Inflammatory macrophage (primary cell): ENCODE measurements at places on chromosomes 2 and 18.

DNA sequence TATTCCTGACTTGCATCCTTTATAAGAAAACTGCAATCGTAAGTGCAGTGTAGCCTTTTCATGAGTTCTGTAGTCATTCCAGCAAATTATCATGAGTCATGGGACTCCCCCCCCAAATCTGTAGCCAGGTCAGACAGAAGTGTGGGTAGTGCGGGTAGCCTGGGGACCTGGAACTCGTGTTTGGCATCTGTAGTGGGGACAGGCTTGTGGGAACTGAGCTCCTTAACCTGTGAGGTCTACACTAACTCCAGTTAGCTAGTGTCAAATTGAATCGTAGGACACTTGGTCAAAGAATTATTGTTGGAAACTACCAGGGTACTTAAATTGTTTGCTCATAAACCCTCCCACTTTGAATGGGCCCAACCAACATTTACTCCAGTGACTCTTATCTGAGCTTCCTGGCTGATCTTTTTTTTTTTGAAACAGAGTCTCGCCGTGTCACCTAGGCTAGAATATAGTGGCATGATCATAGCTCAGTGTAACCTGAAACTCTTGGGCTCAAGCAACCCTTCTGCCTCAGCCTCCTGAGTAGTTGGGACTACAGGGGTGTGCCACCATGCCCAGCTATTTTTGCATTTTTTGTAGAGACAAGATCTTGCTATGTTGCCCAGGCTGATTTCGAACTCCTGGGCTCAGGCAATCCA lies 12.4 kb downstream of the PFN4 start:
- no peak for DNase-seq

DNA sequence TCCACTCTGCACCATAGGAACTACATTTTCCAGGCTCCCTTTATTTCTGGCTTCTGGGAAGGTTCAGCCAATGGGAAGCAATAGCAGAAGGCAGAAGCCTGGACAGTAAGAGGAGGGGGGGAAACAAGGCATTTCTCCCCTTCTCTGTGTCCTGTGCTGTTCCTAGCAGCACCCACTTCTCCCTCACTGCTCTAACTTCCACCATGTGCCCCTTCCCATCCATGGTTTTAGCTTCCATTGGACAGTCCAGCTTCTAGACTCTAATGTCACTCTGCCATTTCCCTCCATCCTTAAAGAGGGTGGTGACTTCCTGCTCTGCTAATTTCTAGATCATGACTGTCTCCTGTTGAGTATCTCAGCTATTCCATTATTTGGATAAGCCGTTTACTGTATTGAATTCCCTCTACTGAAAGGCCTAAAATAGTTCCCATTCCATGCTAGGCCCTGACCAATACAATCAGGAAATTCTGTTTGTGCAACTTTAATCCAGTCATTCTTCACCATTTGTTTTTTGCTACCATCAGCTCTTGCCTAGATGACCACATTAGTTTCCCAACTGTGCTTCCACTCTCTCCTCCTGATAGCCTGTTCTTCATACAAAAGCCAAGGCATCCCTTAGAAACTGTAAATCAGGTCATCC lies 20.8 kb upstream of the LYPD1 start:
- no peak for DNase-seq

- DNase-seq, result no peak
These were observed 48.1 kb downstream of the NUP35 start for GRCh38 chr2:183172220-183172887.

DNA sequence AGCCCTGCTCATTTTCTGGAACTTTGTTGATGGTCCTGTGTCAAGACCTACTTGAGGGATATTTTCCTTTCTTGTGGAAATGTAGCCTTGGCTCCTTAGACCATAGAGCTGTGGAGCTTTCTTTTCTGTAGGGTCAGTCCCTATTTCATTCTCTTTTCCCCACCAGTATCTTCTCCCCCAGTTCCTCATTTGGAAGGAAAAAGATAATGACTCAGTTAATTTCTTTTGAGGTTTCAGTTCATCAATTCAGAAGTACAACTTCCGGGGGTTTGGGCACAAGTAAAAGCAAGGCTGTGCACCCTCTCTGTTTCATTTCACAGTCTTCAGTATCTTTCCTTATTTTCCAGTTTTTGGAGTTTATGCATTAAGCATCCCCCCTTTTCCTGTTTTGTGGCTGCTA lies 70.7 kb downstream of the CDC42EP3 start:
- peak; percentile 59 for DNase-seq

GRCh38 chr18:24878289-24878688 lies 417.9 kb downstream of the HRH4 start:
- no peak for DNase-seq

GRCh38 chr2:69471793-69472192 lies 34.6 kb upstream of the NFU1 start:
- DNase-seq, result no peak

DNA sequence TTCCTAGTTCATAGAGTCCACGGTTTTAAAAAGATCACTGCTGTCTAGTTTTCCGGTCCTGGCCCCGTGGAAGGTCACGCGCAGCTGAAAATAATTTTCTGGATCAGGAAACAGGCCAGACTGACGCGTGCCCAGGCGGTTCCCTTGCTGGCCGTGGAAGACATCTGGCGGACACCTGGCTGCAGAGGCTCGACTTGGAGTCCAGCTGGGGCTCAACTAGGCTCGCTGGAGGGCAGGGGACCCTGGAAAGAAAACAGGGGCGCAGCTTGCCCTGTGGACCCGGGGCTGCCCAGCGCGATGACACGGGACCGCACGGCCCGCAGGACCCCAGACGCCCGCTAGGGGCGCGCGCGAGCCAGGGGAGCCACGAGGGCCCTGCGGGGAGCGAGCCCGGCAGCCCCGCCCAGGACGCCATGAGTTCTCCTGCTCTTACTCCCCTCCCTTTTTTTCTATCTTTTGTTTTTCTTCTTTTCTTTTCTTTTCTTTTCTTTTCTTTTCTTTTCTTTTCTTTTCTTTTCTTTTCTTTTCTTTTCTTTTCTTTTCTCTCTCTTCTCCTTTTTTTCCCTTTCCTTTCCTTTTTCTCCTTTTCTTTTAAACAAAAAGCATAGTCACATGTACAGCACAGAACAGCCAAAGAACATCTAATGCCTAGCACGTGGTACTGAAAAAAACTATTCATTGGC lies 43.2 kb upstream of the UBE2F start:
- peak; percentile 82 for DNase-seq

- no peak for DNase-seq
These were observed 219.1 kb upstream of the STK17B start for GRCh38 chr2:196390243-196391148.

DNA sequence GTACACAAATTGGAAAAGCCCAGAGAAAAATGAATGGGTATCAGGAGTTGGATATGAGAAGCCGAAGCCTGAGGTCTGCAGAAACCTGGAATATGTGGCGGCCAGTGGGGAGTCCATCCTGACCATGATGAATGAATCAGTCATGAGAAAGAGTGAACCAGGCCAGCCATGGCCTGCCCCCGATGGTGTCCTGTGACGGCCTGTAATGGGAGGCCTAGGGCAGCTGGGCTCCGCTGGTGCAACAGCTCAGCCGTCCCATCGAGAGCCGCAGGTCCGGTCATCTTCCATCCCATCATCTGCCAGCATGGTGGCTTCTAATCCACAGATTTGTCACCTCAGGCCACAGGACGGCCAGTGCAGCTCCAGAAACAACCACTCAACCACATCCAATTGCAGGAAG lies 116.4 kb downstream of the PDCL3 start:
- DNase-seq, result no peak

DNA sequence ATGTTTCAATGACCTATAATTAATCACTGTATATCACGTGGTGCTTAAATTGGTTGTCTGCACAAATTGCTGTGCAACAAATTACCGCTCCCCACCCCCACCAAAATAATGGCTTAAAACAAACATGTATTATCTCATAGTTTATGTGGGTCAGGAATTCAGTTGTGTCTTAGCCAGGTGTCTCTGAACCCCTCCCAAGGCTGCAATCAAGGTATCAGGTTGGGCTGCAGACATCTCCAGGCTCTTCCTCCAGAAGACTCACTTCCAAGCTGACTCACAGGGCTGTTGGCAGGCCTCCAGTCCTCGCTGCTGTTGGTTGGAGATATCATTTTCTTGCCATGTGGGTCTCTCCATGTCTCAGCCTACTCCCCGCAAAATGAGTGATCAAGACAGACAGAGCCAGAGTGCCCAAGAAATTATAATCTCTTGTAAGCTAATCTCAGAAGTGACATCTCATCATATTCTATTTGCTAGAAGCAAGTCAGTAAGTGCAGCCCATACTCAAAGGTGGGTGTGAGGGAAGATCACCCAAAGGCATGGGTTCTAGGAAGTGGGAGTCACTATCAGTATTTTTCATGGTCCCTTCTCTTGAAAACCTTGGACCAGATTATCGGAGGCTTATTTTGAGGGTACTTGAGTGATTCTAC lies 38.4 kb downstream of the SPC25 start:
- DNase-seq, result no peak

GRCh38 chr2:46913471-46914381 lies 1.9 kb downstream of the MCFD2 start:
- DNase-seq, result no peak

GRCh38 chr2:149984311-149984710 lies 396.7 kb upstream of the MMADHC start:
- no peak for DNase-seq
